Urothelium cell line (cell line): ENCODE measurements at places on chromosomes 2 and 18.

DNA sequence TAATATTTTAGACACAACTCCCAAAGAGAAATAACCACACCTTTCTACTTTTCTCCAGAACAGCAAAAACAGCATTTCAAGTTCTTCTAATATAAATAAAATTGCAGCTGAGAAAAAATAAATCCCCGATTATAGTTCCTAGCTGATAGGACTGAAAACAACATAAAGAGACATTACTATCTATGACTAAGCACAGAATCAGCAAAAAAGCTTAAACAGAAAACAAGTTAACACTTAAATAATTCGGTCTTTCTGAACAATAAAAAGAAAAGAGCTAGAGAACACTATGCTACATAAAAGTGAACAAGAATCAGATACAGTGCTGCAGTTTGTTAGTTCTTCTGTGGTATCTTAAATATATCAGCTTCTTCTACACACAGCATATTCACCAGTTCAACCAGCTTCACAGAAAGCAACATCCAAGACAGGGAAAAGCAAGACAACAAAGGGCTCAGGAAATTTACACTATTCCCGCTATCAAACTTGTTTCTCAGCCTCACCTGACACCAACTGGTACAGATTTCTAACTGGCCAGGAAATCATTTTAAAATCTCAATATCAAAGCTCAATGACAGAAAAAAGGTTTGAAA lies 28.6 kb downstream of the FEZ2 start:
- DNase-seq, result no peak

DNA sequence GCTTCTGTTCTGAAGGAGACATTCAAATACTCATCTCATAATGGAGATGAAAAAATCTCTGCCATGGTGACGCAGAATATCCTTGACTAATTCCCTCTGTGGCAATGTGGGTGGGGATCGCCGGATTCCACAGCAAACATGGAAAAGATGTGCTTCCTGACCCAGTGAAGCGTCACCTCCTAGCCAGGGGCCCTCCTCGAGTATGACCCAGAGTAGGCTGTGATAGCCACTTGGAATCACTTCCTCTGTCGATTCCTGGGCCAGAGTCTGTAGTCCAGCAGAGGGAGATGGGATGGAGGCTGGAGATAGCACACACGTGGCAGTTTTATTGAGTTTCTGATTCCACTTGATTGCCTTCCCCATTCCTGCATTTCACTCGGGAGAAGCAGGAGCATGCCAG lies 36.8 kb downstream of the DRC1 start:
- DNase-seq, result peak; percentile 30

DNA sequence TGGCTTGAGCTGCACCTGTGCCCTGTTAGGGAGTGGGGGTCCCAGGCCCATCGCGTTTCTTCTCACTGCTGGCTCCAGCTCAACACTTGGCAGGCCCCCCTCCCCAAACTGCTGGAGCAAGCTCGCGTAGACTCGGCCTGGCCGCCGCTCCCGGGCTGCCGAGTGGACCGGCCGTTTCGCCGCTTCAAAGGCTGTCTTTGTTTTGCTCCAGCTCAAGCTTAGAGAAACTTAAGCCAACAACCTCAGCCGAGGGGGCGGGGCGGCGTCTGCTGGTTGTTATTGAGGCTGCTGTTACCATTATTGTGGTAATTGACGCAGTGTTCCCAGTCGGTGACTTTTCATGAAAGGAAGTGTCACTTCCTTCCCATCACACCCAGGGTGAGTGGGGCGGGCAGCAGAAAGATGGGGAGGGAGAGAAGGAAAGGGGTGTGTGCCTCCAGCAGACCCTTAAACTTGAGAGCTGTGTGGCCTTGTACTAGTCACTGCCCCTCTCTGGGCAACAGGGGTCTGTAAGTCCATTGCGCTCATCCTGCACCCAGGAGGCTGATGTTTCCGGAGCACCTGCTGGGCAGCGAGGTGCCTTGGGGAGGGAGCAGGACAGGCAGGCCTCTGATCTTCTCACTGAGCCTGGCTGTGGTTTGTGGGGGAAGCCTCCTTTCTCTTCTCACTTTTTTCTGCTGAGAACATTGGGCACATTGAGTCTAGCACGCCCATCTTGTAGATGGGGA lies 2.1 kb downstream of the ARID5A start:
- DNase-seq, result no peak

DNA sequence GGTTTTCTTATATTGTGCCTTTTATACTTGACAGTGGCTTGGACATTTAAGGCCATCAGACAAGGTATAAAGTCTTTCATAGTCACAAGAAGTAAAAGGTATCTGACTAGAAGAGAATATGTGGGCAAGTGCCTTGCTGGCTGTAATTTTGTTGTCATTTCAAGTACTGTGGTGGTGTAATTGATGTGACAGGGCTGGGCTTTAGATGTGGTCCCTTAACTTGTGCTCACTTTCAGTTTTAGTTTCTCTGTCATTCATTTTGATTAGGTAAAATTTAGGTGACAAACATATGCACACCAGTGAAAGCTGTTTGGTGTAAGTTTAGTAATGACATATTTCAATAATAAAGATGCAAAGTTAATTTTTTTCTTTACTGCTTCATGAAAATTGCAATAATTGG lies 31.2 kb upstream of the TBR1 start:
- DNase-seq, result no peak

DNA sequence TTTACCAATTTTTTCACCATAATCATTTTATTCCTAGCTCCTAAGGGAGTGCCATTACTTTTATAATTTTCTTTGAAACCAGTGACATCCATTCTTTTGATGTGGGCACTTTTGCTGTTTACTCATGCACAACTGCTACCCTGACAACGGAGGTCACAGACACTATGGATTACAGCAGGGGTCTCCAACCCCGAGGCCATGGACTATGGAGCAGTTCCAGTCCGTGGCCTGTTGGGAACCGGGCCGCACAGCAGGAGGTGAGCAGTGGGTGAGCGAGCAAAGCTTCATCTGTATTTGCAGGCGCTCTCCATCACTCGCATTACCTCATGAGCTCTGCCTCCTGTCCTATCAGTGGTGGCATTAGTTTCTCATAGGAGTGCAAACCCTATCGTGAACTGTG lies 34.6 kb downstream of the PRPF40A start:
- DNase-seq, result no peak

- DNase-seq, result peak; percentile 62
Measured at GRCh38 chr2:36376992-36377738, 21.6 kb downstream of the CRIM1 start.

GRCh38 chr2:5453220-5454050 lies 238.7 kb upstream of the SOX11 start:
- peak; percentile 53 for DNase-seq

DNA sequence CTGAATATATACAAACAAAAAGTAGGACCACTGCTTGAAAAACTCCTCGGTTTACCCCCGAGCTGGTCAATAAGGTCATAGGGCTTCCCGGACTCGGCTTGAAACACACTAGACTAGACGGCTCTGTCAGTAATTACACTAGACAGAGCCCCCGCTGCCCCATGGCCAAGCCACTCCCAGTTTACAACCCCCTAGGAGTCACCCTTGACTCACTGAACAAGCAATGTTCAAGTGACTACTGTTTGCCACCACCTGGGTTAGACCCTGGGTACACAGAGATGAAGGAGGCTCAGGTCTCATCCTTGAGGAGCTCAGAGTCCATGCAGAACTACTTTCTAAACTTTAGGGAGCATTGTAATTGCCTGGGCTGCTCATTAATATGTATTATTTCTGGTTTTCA lies 13.7 kb upstream of the PRELID3A start:
- DNase-seq, result no peak

DNA sequence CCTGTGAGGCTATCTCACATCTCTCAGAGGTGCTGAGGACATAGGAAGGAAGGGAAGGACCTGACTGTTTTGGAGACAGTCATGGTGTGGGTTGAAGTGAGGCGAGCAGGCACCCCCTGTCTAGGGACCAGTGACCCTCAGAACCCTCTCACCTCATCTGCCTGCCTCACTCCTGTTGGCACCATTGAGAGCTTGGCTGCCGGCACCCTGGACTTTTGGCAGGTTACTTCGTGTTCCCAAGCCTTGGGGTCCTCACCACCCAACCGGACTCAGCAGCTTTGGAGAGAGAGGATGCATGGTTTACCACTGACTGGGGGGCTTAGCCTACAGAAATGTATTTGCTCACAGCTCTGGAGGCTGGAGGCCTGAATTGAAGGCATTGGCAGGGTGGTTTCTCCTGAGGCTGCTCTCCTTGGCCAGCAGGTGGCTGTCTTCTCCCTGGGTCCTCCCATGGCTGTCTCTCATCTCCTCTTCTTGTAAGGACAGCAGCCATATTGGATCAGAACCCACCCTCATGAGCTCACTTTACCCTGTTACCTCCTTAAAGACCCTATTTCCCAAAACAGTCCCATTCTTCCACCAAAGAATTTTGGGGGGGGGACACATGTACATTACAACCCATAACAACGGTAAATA lies 142.0 kb downstream of the TSN start:
- DNase-seq, result peak; percentile 74

DNA sequence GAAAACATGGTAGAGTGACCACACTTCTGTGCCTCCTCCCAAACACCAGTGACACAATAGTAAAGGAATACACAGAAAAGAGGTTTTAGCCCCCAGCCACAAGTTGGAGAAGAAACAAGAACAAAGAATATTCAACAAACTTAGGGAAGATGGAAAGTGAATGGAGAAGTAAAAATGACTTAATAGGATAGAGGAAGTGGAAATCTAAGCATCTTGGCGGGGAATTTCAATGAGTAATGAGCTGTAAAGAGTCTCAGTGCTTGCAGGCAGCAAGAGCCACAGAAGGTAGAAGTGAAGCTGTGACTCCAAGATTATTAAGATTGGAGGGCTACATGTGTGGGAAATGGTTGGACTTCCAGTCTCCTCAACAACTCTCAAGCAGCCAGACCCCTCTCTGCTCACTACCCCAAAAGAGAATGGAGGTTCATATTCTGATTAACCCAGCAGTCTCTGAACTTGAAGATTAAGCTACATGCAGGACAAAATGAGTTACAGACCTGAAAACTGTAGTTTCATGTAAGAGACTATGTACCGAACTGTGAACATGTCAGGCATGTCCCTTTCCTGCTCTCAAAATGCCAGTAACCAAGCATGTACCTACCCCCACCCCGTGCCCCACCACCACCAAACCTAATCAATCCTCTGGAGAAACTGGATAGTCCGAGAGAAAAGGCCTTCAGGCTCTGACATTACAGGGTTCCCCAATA lies 16.9 kb upstream of the HNRNPLL start:
- no peak for DNase-seq

GRCh38 chr2:210477496-210477895 lies 937 bp upstream of the LANCL1 start:
- peak; percentile 70 for DNase-seq

DNA sequence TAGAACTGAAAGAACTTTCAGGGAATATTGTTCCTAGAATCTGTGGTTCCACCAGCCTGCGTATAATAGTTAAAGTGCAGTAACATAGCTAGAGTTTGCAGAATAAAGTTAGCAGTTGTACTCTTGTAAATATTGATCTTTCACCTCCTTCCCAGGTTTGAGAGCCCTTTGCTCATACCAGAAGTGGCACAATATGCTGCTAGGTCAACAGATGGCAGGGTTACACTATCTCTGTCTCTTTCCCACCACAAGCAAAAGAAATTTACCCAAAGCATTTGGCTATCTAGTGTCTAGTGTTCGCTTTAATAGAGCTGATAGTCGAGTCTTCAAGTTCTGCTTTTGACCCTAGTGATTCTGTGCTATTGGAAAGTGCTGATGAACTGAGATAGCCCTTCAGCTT lies 119.0 kb upstream of the KLHL14 start:
- no peak for DNase-seq

DNA sequence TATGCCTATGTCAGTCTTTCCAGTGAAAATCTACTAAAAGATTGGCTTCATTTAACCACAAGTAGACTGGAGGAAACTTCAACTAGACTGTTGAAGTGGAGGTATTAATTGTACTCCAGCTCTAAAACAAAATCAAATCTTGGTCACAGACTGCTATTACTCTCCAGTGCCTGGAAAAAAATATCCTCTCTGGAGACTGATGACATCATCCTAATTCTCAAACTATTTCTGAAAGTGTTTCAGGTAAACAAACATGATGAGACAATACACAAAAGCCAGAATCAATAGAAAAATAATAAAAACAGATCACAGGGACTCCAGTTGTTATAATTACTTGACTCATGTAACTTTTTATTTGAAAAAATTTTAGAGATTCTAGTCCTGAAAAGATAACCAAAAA lies 87.7 kb upstream of the MYO3B start:
- DNase-seq, result no peak

- DNase-seq, result peak; percentile 20
Measured at GRCh38 chr18:64037812-64038414, 68.0 kb downstream of the SERPINB8 start.

DNA sequence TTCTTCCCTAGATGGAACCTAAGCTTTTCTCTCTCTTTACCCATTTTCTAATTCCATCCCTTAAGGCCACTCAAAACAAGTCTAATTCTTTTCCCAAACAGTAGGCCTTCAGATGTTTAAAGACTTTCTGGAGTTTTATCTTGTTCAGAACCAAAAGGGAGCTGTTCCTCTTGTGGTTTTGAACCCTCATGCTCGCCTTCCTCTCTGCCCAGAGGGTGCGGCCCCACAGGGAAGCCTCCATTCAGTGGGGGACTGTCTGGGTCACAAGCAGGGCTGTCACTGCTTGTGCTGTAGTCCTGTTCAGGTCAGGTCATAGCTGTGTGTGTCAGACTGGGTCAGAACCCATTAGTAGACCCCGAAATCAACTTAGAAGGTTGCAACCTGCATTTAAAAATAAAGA lies 56.5 kb downstream of the TET3 start:
- DNase-seq, result no peak

DNA sequence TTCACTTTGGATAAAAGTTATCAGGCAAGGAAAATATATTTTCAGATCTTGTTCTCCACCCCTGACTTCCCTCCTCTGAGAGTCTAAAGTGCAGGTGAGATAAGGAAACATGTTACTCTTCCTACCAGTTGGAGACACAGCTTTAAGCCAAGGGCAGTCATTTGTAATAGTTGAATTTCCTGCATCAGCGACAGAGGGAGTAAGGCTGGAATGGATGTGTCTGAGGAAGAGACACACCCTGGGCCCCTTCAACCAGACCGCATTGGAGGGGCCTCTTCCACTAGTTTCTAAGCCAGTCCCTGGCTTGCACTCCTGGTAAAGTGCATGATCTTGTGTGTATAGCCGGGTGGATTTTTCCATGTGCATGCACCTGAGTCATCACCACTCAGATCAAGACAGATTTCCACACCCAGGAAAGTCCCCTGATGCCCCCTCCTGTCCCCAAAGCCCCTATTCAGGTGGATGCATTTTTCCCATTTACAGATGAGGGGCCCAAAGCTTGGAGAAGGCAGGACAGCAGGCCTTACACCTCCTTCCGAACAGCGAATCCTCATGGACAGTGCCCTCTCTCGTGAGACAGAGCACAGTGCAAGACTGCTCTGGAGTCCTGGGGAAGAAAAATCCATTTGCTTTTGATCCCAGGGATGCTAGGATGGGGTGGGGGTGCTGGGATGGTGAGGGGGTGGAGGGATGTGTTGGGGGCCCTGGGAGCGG lies 66.7 kb upstream of the SH3RF3 start:
- no peak for DNase-seq

DNA sequence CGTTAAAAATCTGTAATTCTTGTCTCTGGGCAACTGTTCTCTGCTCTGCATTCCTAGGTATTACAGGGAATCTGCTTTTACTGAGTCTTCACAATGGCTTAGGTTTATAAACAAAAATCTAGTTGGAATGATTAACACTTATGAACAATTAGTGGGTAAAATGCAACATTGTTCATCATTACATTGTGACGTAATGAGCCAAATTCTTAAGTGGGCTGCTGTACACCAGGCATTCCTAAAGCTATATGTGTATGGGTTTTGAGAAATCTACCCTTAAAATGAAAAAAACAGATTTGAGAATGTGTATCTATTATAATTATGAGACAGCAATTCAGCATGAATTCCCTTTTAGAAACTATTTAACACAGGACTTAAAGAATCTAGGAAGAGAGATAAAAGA lies 41.5 kb upstream of the ERBB4 start:
- no peak for DNase-seq
